ENCODE measurements at places on chromosomes 6 and 20. TPM values are rescaled to one million over a fixed set of nuclear protein-coding genes. Genes with fewer than 3 reads are reported as not detected.
A peak's percentile ranks its signal among the peaks of the same experiment; 100 is the strongest.

The TGM3 gene
- not detected for total RNA-seq

The NKAIN2 gene
- total RNA-seq = 2.3 TPM

The PDYN gene
- not detected for total RNA-seq

The CGA gene
- total RNA-seq = not detected

The NINL gene
- total RNA-seq = 3.7 TPM

The RHAG gene
- 1.3 TPM for total RNA-seq

The ADGRB3 gene
- 2.4 TPM for total RNA-seq

The KCNK5 gene
- total RNA-seq = 2.0 TPM

The DDO gene
- total RNA-seq = 4.4 TPM

The HLA-DQB1 gene
- 0.59 TPM for total RNA-seq

The NKAIN4 gene
- not detected for total RNA-seq

The NAPB gene
- 5.1 TPM for total RNA-seq

The MARCKS gene
- 9.8 TPM for total RNA-seq

The HLA-DQA2 gene
- total RNA-seq = not detected

The DACT2 gene
- total RNA-seq = 2.0 TPM

The SLC17A9 gene
- 1.3 TPM for total RNA-seq

The MAK gene
- total RNA-seq = 0.16 TPM

- no peak for DNase-seq
These were observed 16.8 kb downstream of the SIRPA start for GRCh38 chr20:1912053-1912452.

DNA sequence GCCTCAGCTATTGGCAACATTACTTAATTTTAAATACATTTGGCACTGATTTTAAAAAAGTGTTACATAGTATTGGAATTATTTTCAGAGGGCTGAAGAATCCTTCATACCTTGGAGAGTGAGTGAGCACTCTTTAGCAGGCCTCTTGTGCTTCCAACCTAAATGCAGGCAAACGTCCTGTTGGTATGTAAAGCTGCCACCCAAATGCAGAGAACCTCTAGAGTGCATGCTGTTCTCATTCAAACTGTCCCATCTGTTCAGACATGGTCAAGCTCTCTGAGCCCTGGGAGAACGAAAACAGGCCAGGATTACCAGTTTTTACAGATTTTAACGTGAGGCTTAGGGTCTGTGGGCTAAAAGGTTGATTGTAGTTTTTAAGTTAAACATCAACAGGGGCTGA lies 378.0 kb upstream of the FLRT3 start:
- no peak for DNase-seq

GRCh38 chr20:50999355-50999754 lies 23.6 kb downstream of the KCNG1 start:
- DNase-seq = no peak

DNA sequence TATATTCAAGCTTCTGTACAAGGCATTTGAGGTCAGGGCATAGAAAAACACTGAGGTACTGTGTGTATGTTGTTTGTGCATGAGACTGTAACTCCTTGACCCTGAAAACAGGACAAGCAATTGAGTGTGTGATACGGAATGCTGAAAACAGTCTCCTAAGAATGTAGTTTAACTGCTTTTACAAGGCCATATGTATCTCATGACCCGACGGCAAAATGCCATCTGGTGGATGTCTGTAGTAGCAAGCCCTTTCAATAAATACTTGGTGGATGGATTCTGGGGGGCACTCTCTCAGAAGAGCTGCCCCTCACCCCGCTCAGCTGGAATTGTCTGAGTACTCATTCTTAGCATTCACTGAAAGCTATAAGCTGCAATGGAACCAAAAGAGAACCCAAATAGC lies 69.3 kb upstream of the EYS start:
- DNase-seq = no peak

DNA sequence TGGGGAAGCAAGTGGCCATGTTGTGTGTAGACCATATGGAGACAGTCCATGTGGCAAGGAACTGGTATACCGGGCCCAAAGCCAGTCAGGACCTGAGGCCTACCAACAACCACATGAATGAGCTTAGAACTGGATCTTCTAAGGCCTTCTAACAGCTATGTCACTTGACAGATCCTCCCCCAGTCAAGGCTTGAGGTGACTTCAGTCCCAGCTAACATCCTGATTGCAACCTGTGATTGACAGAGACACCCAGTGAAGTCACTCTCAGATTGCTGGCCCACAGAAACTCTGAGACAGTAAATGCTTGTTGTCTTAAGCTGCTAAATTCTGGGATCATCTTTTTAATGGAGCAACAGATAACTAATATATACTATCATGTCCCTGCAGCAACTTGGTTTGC lies 32.9 kb downstream of the AHI1 start:
- no peak for DNase-seq

DNA sequence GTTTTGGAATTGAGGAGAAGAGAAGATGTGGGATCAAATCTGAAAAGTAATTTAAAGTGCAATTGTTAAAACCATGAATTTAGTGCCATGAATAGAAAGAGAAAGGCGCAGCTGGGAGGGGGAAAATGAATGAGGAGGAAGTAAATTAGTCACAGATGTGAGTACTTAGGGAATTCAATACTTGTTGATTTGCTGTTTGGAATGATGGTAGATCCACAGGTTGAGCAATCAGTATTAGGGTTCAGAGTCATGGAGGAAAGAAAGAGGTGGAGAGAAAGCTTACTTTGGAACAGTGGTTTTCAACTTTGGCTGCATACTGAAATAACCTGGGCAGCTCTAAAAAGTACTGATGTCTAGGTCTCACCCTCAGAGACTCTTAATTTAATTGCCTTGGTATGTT lies 229.7 kb upstream of the ASCC3 start:
- DNase-seq = no peak

- no peak for DNase-seq
These were observed 46.2 kb upstream of the SUPT3H start for GRCh38 chr6:45423824-45424450.

DNA sequence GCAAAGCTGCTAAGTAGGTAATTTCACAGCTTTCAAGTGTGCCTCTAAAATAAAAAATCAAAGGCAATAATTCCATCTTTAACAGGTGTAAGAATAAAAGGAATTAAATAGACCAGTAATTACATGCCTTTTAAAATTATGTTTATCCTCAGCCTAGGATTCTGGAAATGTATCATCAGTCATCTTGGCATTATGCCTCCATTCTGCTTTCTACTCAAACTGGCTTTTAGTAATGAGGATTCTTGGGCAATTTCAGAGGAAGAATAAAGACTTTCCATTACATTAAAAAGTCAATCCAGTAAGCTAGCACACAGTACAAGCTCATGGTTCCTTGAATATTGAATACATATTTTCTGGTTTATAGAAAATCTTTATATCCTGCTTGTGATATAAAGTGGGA lies 44.7 kb downstream of the GSTA2 start:
- DNase-seq = no peak

- no peak for DNase-seq
These were observed 11.2 kb downstream of the ZBTB2 start for GRCh38 chr6:151379933-151380847.

DNA sequence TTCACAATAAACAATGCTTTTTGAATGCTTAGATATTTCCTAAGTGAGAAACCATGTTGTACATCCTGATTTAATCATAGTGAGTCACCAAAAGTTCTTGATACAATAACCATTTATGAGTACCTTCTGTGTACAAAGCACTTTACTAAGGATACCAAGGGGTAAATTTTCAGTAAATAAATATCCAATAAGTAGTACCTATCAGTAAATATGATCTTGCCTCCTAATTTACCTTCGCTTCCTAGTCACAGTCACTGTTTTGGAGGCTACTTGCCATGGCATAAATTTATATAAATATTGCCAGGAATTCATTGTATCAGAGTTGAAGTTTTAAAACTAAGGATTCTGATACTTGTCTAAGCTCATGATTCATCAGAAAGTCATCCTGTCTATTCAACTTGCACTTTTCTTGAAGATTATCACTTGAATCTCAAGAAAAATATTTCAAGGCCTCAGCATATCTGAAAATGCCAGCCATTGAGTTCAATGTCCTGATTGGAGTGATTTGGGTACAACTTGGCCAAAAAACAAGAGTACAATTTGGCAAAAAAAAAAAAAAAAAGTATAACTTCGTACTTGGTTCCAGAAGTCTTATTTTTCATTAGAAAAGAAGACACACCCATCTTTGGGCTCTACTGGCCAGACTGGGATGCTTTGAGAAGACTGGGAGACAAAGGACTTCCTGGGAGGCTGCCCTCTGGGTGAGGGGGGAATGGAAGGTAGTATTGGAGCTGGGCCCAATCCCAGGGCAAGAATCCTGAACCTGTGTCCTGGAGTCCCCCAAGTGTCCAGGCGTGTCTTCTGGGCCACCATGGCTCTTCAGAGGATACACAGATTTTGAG lies 32.8 kb downstream of the RAB22A start:
- DNase-seq = no peak

- DNase-seq = no peak
These were observed 149.4 kb downstream of the PHF3 start for GRCh38 chr6:63785006-63785405.

DNA sequence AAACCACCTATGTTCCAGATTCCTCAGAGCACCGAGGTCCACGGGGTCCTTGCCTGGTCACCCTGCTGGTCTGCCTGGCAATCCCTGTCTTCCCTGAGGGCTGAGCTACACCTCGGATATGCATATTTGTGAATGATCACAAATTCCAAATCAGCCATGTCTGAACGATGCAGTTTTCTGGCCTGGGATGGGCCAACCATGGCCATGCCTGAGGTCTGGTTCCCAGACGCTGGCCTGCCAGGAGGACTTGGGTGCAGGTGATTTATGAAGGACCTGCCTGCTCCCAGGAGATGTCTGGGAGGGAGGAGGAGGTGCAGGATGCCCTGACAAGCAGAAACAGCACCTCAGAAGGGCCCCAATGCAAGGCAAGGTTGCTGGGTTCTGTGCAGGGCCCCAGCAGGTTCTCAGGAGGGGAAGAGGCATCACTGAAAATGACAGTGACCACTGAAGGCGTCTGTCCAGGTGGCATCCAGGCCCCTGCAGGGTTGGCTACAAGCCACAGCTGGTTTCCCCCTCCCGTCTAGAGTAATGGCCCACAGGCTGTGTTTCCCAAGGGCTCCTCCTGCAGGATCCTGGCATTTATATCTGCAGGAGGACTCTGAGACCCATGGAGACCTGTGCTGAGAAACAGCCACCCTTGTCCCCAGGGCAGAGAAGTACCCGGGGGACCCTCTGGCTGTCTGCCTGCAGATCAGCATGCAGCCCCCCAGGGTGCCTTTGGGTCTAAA lies 205.3 kb downstream of the TAF4 start:
- DNase-seq = no peak

DNA sequence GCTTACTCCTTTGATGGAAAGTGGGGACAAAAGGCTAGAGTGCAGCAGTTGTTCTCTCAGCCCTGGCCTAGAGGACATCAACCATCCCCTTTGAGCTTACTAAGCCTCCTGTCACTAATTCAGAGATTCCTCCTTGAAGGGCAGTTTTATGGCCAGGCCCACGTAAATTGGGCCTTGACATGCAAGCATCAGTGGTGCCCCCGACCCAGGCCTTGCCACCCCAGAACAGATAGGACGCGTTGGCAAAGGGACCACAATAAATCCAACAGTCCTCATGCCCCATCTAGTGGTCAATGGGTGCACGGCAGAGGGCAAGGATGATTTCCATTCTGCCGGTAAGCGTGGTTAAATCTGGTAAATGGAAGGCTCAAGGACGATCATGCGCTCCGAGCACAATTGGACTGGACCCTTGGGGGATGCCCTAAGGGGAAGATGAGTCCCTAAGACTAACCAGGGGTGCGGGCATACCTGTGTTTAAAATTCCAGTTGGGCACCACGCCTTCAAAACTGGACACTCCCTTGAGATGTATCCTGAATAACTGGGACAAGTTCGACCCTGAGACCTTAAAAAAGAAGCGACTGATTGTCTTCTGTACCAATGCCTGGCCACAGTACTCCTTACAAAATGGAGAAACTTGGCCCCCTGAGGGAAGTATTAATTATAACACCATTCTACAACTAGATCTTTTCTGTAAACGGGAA lies 32.6 kb downstream of the CEP85L start:
- peak; percentile 72 for DNase-seq

- DNase-seq = peak; percentile 28
These were observed 285.6 kb upstream of the RNF24 start for GRCh38 chr20:4300921-4301320.

GRCh38 chr6:135465307-135465706 lies 32.2 kb downstream of the AHI1 start:
- DNase-seq = no peak

GRCh38 chr6:136408204-136408603 lies 118.6 kb upstream of the BCLAF1 start:
- no peak for DNase-seq

GRCh38 chr20:40798066-40798465 lies 109.0 kb upstream of the MAFB start:
- no peak for DNase-seq

DNA sequence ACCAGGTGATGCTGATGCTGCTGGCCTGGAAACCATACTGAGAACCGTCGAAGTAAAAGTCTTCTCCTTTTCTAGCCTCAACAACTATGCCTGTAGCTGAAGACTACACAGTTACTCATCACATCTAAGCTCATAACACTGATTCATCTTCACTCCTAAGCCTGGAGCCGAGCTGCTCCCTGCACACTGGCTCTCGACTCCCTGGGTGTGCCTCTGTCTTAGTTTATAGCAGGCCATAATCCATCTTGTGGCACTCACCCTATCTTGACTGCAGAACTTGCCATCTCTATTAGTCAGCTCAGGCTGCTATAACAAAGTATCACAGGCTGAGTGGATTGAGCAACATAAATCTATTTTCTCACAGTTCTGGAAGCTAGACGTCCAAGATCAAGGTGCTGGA lies 191.0 kb downstream of the UNC5CL start:
- no peak for DNase-seq

- DNase-seq = no peak
These were observed 17.4 kb downstream of the HSF2 start for GRCh38 chr6:122416825-122417224.

GRCh38 chr6:66277400-66277799 lies 570.4 kb upstream of the EYS start:
- DNase-seq = no peak

DNA sequence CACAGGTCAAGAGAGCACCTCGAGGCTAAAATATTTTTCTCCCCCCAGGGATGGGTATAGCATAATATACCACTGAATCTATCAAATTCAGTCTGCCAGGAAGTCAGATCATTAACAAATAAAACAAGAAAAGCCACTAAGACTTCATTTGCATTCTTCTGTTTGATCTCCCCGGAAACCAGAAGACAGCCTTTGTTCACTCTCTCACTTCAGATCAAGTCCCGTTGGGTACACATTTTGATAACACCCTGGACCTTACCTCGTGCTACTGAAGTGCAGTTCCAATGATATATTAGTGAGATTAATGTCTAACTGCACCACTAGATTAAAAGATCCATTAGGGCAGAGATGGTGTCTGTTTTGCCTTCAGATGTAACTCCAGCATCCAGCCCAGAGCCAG lies 157.7 kb upstream of the B3GAT2 start:
- no peak for DNase-seq

GRCh38 chr6:63440057-63440456 lies 120.3 kb upstream of the LGSN start:
- DNase-seq = no peak

DNA sequence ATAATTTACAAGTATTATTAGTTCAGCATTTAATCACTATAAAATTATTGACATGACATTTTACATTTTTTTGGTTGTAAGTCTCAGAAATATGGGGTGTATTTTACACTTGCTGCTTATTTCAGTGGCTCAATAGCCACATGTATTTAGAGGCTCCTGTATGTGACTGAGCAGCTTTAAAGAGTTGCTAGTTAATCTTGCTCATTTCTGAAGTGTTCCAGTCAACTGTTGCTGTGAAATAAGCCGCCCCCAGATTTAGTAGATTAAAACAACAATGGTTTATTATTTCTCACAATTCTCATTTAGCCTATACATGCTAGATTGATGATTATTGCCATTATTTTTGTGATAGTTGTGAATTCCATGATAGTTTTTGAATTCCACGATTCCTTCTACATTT lies 23.0 kb downstream of the CD109 start:
- no peak for DNase-seq

- DNase-seq = no peak
These were observed 62.2 kb downstream of the ZDHHC14 start for GRCh38 chr6:157443066-157443800.

Data from right atrium auricular region (tissue), 2 donors.